ENCODE measurements at places on chromosomes 11 and 22.

DNA sequence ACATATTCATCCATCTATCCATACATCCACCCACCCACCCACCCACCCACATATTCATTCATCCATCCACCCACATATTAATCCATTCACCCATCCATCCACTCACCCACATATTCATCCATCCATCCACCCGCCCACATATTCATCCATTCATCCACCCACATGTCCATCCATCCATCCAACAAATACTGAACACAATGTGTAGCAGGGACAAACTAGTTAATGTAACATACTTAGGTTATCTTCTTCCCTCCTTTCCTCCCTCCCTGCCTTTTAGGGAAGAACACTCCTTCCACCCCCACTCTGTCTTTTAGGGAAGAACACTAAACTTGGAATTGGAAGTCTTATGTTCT, 39.4 kb downstream of the MCM5 start:
- DNase-seq: no peak

DNA sequence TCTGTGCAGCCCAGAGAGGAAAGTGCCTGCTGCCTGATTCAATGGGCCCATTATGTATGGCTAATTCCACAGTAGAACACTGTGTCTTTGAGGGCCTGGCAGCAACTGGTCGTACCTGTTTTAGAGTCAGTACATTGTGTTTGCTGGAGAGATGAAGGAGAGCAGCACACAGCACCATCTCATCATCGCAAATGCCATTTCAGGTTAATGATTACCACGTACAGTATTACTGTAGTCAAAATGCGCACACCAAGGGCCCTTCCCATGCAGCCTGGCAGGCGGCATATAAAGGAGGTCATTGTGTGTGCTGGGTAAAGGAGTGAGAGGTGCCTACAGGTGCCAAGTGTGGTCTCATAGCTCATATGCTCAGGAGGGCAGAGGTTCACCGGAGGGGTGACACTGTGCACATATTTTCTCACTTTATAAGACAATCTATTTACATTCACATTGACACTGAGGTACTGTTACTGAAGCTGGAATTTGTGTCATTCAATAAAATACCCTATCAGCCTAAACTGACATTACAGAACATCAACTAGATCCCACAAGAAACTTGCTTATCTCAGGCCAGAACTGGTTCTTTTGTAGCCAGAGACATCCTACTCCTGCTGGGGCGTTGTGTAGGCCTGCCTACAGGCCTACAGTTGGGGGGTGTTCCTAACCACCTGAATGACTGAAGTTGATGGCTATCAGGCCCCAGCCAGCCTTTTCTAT, 90.4 kb downstream of the APIP start:
- DNase-seq: no peak

DNA sequence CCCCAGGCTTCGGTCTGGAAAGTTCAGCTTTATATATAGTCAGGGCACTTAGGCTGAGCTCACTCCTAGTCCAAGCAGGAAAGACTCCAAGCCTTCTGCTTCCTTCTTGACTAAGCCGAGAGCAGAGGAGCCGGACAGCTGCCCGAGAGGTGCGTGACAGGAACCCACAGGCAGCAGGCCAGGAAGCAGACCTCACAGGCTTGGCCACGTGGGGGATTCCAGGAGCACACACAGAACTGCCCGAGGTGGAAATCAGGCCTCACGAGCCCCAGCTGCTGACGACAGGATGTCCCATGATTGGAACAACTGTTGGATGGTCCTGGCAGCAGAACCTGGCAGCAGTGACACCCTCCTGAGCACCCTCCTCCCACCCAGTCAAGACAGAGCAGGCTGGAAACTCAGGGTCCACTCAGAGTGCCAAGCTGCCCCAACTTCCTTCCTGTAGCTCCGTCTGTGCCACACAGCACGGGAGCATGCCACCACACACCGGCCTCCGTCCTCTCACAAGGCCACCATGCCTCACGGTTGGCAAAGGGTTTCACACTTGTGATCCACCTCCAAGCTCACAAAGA, 5.4 kb downstream of the PLA2G6 start:
- DNase-seq: no peak

- DNase-seq: no peak
Observed at GRCh38 chr11:64358536-64358906, 441 bp upstream of the RPS6KA4 start.

DNA sequence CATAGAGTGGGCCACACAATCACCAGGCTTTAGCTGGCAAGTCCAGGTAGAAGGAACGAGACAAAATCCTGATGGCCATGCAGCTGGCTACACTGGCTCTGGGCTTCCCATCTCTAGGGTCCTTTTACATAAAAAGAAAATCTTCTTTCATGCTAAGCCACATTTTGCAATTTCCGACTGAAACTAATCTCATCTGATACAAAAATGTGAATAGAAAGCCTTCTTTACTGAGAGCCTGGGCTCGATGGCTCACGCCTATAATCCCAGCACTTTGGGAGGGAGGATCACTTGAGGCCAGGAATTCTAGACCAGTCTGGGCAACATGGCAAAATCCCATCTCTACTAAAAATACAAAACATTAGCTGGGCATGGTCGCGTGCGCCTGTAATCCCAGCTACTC, 67.2 kb downstream of the MICAL3 start:
- no peak for DNase-seq

GRCh38 chr11:133605482-133605881, 73.2 kb upstream of the OPCML start:
- DNase-seq: no peak

GRCh38 chr11:75542088-75542438, 16.3 kb upstream of the GDPD5 start:
- no peak for DNase-seq

DNA sequence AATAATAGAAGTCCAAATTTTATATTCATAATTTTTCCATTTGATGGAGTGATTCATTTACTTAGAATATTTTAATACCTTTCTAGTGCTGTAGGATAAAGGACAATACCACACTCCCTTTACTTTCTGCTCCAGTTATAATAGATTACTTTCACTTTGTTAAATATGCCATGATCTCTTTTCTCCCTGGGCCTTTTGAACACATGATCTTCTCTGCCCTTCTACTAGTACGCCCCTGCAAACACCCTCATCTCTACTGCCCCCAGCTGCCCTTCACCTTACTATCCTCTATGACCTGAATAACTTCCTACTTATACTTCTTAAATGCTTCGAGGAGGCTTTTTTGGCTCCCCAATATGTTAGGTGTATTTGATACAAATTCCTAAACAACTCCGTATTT, 177.3 kb downstream of the GUCY1A2 start:
- DNase-seq: no peak

DNA sequence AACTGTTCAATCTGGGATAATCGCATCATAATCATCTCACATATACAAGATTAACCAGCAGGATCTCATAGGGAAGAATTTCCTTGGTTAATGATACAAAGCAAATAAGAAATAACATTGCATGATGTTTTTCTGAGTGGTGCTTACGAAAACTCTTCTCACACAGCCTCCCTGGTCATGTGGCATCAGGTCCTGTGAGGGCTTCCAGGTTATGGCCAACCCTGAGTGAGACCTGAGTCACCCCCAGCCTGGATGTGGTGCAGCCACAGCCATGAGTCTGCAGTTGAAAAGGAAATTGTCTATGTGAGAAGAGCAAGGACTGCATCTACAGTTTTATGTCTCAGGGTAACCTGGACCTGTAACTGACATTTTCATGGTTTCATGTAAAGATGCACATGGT, 90.5 kb upstream of the XKR3 start:
- no peak for DNase-seq

DNA sequence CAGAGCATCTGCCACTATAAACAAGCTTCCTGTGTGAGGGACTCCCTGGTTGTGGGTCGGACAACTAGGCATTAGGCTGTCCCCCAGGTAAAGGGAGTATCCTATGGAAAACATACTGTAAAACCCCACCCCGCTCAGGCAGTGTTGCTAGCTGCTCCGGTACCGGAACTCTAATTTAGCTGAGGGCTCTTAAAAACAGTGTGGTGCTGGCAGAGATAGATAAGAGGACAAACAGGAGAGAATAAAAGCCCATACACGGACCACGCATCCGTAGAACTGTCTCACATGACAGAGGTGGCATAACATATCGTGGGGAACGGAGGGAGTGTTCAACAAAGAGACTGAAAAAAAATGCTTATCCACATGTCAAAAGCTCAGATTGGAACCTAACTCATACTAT, 3.4 kb upstream of the MOGAT2 start:
- no peak for DNase-seq
